MCF 10A (cell line): ENCODE measurements at places on chromosomes 2 and 18. TPM values are rescaled to one million over a fixed set of nuclear protein-coding genes. Genes with fewer than 3 reads are reported as not detected.

DNA sequence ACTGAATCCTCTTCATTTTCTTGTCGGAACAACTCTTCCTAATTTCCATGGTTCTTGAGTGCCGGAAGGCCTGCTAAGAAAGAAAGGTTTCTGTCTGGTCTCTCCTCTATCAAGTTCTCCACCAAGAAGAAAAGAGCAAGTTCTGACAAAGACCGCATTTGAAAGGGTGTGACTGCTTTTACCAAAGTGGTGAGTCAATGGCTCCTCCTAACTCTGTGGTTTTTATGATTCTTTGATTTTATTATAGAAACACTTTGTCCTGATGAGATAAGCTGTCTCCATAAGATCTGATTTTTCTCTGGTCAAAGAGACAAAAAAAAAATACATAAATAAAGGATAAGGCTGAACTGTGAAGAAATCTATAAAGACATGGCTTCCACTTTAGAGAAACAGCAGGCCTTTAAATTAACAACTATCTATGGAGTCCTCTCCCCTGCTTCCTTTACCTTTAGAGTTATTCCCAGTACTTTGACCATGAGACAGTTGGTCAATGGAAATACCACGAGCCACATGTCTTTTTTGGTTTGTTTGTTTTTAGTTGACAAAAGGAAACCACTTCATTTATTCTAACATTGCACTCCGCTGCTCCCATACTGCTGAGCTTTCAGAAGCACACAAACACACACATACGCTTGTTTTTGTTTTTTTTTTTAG lies 67.7 kb downstream of the REL start:
- peaks cover 11% of the 10 kb centered on the region for H3K36me3 ChIP-seq
- no peaks in the 10 kb centered on the region for H3K27me3 ChIP-seq
- no peak overlapping the region for H3K4me3 ChIP-seq
- peaks cover 35% of the 10 kb centered on the region for H3K4me1 ChIP-seq
- H3K27ac ChIP-seq: peak overlapping the region; percentile 89
- peak; percentile 80 for DNase-seq

GRCh38 chr2:17515652-17516051 lies 2.6 kb downstream of the RAD51AP2 start:
- H3K36me3 ChIP-seq: peaks cover 6% of the 10 kb centered on the region
- no peaks in the 10 kb centered on the region for H3K27me3 ChIP-seq
- no peak for DNase-seq
- H3K4me3 ChIP-seq: no peak overlapping the region
- H3K4me1 ChIP-seq: peaks cover 5% of the 10 kb centered on the region
- H3K27ac ChIP-seq: no peak overlapping the region

DNA sequence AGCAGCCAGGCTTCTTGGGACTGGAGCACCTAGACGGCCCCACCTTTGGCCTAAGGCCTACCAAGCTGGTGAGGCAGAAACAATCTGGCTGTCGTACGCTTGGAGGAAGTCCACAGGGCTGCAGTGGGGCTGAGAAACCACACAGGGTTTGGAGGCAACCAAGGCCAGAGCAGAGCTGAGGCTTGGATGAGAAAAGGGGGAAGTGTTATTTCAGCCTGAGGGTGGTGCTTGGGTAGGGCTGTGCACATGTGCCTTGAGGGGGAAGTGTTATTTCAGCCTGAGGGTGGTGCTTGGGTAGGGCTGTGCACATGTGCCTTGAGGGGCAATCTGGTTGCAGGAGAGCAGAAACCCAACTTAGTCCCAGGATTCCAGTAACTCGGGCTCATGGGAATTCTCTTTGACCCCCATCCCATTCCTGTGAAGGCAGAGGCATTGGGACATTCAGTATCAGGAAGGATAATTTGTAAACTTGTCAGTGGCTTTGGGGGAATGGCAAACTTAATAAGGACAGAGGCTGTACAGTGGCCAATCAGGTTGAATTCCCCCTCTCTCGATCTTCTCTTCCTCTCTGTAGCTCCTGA lies 971 bp upstream of the FBXO41 start:
- H3K27ac ChIP-seq: no peak overlapping the region
- H3K4me1 ChIP-seq: peaks cover 5% of the 10 kb centered on the region
- no peak for DNase-seq
- no peak overlapping the region for H3K4me3 ChIP-seq
- H3K36me3 ChIP-seq: no peaks in the 10 kb centered on the region

Gene NAT8
- not detected in 2 replicates for total RNA-seq

DNA sequence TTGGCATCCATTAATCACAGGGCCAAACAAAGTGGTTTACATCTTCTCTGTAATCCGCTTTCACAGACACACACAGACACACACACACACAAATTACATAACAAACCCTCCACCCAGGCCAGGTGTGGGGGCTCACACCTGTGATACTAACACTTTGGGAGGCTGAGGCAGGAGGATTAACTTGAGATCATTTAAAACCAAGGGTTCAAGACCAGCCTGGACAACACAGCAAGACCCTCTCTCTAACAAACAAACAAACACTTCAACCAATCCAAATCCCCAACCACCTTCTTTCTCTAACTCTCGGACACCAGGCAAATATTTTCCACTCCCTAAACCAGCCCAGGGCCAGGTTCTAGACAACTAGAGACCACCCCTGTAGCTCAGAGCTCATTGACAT lies 79.5 kb upstream of the XPO1 start:
- H3K27ac ChIP-seq: no peak overlapping the region
- H3K4me1 ChIP-seq: peaks cover 9% of the 10 kb centered on the region
- no peak overlapping the region for H3K4me3 ChIP-seq
- H3K27me3 ChIP-seq: no peaks in the 10 kb centered on the region
- no peak for DNase-seq
- no peaks in the 10 kb centered on the region for H3K36me3 ChIP-seq

DNA sequence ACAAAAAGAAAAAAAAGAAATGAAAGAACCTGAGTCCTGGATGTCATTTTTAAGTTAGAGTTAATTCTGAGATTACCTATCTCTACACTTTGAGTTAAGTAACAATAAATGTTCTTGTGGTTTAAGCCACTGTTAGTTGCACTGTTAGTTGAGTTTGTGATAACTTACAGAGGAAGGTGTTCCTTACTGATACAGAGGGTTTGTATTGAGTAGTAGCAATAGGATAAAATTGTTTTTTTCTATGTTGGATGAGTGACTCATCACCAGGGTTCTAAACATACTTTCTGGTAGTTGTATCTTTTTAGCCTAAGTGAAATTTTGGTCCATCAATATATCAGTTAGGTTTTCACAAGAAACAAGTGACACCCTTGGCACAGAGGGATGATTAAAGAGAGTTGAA lies 4.0 kb upstream of the LCLAT1 start:
- H3K36me3 ChIP-seq: no peaks in the 10 kb centered on the region
- H3K4me1 ChIP-seq: no peaks in the 10 kb centered on the region
- no peaks in the 10 kb centered on the region for H3K27me3 ChIP-seq
- DNase-seq: no peak

DNA sequence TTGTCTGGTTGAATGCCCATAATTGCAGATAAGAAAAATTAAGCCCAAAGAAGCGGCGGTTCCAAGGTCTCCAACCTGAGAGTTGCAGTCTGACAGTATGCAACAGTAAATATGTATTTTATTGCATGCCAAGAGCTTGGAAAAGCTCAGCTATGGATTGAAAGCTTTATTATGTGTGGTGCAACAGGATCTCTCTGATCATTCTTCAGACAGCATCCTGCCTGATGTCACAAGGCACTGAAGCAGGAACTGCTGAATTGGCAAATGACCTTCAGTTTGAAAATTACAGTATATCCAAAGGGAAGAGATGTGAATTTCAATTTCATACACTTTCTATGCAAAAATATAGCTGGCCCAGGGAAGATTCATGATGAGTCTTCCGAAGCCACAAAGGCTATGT lies 42.5 kb downstream of the DOCK10 start:
- H3K4me1 ChIP-seq: peaks cover 11% of the 10 kb centered on the region
- no peak for DNase-seq
- no peaks in the 10 kb centered on the region for H3K36me3 ChIP-seq

Gene RAB27B
- total RNA-seq: 32.2 and 73.5 TPM in 2 replicates

- H3K27ac ChIP-seq: peak overlapping the region; percentile 84
- H3K4me3 ChIP-seq: no peak overlapping the region
- H3K4me1 ChIP-seq: peaks cover 42% of the 10 kb centered on the region
- no peaks in the 10 kb centered on the region for H3K27me3 ChIP-seq
Measured at GRCh38 chr2:238868067-238868524, 20.2 kb downstream of the TWIST2 start.

- H3K4me3 ChIP-seq: no peak overlapping the region
- H3K36me3 ChIP-seq: no peaks in the 10 kb centered on the region
- H3K27me3 ChIP-seq: no peaks in the 10 kb centered on the region
- H3K27ac ChIP-seq: no peak overlapping the region
- peaks cover 24% of the 10 kb centered on the region for H3K4me1 ChIP-seq
Measured at GRCh38 chr2:27723372-27724144, 48.0 kb upstream of the MRPL33 start.

Gene IMPACT
- 88.3 and 97.2 TPM in 2 replicates for total RNA-seq

- H3K27ac ChIP-seq: peak overlapping the region; percentile 80
- H3K27me3 ChIP-seq: no peaks in the 10 kb centered on the region
- DNase-seq: peak; percentile 26
- H3K4me3 ChIP-seq: no peak overlapping the region
Measured at GRCh38 chr18:31199190-31199769, 36.6 kb upstream of the DSC1 start.
